Motor neuron (in vitro differentiated cells): ENCODE measurements at places on chromosomes 7 and 10. TPM values are rescaled to one million over a fixed set of nuclear protein-coding genes. Genes with fewer than 3 reads are reported as not detected.

Gene CUBN
- 0.98 and 1.5 TPM in 2 replicates for total RNA-seq

Gene NHLRC2
- 13.4 and 14.9 TPM in 2 replicates for total RNA-seq

- no peak for ATAC-seq
Measured at GRCh38 chr7:100044718-100045117, 4.9 kb upstream of the ZSCAN21 start.

- no peak for ATAC-seq
Measured at GRCh38 chr7:98627413-98627790, 10.3 kb downstream of the NPTX2 start.

- no peak for ATAC-seq
Measured at GRCh38 chr10:66784770-66785169, 141.1 kb upstream of the LRRTM3 start.

GRCh38 chr7:55132550-55132889, 113.7 kb downstream of the EGFR start:
- ATAC-seq, result no peak

- ATAC-seq, result no peak
Measured at GRCh38 chr10:128217136-128217535, 90.9 kb upstream of the MKI67 start.
